Activated T-cell treated with anti-CD3 and anti-CD28 coated beads for 4 hours (primary cell): ENCODE measurements at places on chromosomes 3 and 15.

GRCh38 chr15:49620199-49620598, 419 bp downstream of the FAM227B start:
- no peak for DNase-seq

DNA sequence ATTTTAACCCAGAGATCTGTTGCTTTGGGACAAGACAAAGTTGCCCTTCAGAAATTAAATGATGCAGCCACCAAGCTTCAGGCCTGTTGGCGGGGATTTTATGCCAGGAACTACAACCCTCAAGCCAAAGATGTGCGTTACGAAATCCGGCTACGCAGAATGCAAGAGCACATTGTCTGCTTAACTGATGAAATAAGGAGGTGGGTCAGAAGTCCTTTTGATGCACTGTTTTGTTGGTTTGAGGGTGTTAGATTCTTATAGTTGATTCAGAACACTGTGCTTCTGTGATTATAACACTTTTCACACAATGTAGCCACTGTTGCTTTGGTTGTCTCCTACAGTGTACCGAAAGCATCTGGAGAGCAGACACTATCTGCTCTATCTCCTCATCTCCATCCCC, 20.8 kb upstream of the NXPE3 start:
- no peak for DNase-seq

DNA sequence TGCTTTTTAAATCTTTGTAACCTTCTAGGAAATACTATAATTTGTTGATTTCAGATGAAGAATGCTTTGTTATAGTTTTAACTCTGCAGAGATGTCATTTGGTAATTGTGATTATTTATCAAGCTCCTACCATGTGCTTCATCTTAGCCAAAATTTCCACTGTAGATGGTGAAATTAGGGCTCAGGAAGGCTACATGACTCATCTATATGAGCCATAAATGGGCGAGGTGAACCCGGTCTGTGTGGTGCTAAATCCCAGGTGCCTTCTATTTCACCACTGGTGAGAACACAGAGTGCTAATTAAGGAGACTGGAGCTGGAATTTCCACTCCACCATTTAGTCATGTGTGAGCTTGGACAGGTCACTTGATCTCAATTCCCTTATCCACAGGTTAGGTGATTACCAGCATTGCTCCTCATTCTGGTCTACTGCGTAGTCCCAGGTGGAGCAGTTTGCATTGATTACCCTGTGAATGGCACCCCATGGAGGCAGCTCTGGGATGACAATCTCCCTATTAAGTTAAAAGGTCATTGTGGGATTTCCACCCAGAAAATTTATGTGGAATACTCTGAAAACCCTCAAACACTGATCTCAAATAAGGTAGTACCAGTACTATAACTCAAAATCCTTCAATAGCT, 2.8 kb upstream of the CCR3 start:
- no peak for DNase-seq

GRCh38 chr3:123664753-123665152, 79.9 kb upstream of the HACD2 start:
- no peak for DNase-seq

DNA sequence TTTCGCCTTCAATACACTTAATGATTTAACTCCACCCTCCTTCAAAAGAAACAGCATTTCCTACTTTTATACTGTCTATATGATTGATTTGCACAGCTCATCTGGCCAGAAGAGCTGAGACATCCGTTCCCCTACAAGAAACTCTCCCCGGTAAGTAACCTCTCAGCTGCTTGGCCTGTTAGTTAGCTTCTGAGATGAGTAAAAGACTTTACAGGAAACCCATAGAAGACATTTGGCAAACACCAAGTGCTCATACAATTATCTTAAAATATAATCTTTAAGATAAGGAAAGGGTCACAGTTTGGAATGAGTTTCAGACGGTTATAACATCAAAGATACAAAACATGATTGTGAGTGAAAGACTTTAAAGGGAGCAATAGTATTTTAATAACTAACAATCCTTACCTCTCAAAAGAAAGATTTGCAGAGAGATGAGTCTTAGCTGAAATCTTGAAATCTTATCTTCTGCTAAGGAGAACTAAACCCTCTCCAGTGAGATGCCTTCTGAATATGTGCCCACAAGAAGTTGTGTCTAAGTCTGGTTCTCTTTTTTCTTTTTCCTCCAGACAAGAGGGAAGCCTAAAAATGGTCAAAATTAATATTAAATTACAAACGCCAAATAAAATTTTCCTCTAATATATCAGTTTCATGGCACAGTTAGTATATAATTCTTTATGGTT, at the start of gene CCR5:
Gene CCR5, plus strand, starts transcription at position 108 of the 680 bp plus-strand sequence. CDS start 1,957 bp downstream, outside the sequence.
- DNase-seq, result no peak

- DNase-seq, result peak; percentile 97
Observed at GRCh38 chr15:73991726-73992593, at the start of gene STOML1. STOML1 (minus strand) TSS chr15:73992295; CDS start chr15:73992223, 72 bp downstream.

GRCh38 chr3:172138792-172139507, 99.6 kb downstream of the FNDC3B start:
- DNase-seq, result no peak

DNA sequence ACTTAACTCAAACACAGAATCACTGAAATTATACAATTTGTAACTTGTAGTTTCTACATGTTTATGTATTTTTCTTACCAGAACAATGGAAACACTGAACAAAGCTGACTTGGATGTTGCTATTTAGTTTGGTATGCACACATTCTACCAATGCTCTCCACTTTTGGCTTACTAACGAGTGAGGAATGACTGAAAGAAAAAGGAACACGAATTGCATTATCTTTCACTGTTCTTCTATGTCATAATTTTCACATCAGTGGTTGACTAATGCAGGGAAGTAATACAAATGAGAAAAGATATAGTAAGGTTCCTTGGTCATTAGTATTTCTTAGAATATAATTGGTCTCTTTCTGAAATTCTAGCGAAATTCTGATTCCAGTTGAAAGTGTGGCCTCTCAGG, 9.8 kb upstream of the CNTN3 start:
- DNase-seq, result no peak

DNA sequence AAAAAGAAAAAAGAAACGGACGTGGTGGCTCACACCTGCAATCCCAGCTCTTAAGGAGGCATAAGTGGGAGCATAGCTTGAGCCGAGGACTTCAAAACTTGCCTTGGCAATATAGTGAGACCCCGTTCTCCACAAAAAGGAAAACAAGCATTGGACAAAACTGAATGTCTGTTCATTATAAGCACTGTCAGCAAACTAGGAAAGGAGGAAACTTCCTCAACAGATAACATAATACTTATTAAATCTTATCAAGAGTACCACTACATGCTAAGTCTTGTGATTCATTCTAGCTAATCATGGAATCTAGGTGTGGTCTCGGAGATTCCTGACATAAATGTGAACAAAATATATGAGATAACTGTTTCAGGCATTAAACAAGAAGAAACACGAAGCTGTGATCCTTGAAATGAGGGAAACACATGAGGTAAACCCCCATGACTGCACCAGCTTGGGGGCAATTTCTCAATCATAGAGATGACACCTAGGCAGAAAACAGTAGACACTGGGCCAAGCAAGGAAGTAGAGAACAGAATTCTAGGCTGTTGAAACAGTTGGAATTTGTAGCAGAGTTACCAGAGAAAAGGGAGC, 33.3 kb downstream of the TRPM7 start:
- DNase-seq, result no peak

DNA sequence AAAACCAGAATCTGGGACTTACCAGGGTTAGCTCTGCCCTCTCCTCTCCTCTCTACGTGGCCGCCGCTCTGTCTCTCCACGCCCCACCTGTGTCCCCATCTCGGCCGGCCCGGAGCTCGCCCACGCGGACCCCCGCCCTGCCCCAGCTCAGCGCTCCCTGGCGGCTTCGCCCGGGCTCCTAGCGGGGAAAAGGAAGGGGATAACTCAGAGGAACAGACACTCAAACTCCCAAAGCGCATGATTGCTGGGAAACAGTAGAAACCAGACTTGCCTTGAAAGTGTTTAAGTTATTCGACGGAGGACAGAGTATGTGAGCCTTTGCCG, 5.4 kb downstream of the ISL2 start:
- DNase-seq, result no peak

DNA sequence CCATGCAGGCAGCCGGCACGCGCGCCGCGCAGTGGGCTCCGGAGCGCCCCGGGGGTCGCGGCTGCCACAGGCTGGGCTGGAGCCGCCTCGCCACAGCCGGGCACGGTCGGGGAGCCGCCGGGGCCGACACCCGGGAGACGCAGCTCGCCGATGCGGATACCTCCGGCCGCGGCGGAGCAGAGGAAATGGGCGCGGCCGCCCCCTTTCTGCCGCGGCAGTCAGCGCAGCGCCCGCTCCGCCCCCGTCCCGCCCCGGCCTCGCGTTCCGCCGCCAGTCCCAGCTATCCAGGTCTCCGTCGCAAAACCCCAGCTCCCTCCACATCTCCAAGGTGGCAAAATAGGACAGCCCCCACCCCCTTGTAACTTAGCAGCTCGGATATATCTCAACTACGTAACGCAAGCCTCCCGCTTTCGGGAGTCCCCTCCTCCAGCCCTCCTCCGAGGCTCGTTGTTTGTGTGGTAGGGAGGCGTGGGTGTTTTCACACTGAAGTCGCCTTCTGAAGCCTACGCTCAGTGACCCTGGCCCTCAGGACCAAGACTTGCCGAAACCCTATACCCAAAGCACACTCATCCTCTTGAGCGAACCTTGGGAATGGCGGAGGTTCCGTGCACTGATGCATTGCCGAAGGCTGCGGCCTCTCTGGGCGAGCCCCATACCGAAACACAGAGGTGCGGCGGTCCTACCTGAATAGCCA, at the start of gene SH3BP5:
Gene SH3BP5, minus strand, starts transcription at position 182 of the 694 bp plus-strand sequence. Its CDS starts 178 bp downstream, at position 4.
- peak; percentile 56 for DNase-seq

GRCh38 chr15:43151688-43152087, 18.3 kb downstream of the TMEM62 start:
- DNase-seq, result no peak

- no peak for DNase-seq
Observed at GRCh38 chr15:65824031-65824743, 32.1 kb upstream of the DENND4A start.

DNA sequence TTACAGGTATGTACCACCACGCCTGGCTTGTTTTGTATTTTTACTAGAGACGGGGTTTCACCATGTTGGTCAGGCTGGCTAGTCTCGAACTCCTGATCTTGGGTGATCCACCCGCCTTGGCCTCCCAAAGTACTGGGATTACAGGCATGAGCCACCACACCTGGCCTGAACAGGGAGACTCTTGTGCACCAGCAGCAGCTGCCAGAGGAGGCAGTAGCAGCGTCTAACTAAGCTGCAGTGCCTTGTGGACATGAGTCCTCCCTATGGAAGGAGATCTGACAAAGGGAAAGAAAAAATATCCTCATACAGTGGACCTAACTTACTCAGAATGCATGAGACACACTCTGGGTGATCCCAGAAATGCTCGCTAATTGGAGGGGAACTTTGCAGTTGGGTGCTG, 36.8 kb upstream of the NEO1 start:
- no peak for DNase-seq

- peak; percentile 15 for DNase-seq
Observed at GRCh38 chr3:32685543-32686185, 676 bp downstream of the CNOT10 start.

DNA sequence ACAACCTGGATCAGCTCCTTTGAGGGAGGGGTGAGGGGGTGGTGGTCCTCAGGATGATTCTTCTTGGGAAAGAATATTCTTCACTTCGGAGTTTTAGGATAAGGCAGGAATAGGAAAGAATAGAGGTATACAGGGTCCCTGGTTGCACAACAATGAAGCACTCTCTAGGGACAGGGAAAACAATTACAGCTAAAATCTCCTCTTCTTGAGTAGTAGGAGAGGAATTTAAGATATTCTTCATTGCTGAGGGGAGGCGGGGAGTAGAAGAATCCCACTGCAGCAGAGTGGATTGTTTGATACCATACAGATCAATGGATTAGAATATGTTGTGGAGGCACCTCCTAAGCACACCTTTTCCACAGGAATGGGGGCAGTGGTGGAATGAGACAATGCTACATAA, 20.5 kb downstream of the SLC9C1 start:
- DNase-seq, result no peak

GRCh38 chr3:52494886-52495495, at the start of gene STAB1:
STAB1 (plus strand) TSS chr3:52495338; CDS start chr3:52495414, 76 bp downstream.
- DNase-seq, result no peak

DNA sequence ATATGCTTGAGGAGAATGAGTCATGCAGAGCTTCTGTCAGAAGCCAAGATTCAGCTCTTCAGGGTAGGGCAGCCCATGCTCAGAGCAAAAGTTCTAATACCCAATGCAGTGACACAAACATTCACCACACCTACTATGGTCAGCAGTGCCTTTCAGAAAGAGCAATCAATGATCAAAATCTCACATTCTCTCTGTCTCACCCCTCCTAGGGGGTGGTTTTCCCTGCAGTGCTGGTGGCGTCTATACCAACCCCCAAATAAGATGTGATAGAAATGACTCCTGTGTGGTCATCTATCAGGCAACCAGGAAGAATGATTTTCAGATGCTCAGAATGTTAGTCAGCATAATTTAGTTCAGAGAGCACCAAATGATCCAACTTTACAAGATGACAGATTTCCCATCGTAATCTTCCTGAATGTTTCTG, 385.3 kb downstream of the NTRK3 start:
- no peak for DNase-seq

DNA sequence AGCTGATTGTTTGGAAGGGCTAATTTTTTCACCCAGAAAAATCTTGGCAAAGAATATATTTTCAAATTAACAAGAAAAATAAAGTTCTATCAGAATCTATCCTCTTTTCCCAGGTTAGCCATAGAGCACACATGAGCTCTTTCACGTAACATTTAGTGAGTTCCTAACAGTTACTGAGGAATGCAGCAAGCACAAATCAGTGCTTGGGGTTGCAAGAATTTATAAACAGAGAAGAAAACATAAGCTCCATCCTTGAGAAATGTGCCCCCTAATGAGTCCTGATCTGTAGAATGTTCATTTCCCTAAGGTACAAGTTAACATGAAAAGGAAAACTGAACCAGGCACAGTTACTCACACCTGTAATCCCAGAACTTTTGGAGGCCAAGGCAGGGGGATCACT, 13.9 kb downstream of the EOGT start:
- no peak for DNase-seq

DNA sequence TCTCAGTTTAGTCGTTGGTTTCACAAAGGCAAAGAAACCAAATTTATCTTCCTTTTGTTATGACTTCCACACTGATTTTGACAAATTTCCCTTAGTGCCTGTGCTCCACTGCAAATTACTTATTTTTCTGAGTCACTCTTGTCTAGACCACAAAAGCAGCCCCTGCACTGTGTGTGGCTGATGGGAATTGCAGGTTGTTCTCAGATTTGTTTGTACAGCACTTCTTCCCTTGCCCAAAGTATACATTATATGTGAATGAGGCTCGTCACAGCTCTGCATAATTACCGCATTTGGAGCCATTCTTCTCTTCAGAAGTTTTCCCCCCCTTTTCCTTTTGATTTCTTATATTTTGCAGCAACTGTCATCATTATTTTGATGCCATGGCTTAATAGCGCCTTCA, 354.2 kb upstream of the IL12A start:
- DNase-seq, result no peak

DNA sequence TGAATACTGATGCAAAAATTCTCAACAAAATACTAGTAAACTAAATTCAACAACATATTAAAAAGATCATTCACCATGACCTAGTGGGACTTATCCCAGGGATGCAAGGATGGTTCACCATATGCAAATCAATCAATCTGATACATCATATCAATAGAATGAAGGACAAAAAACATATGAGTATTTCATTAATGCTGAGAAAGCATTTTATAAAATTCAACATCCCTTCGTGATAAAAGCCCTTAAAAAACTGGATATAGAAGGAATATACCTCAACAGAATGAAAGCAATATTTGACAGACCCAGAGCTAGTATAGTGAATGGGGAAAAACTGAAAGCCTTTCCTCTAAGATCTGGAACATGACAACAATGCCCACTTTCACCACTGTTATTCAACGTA, 43.0 kb upstream of the FBN1 start:
- DNase-seq, result no peak

GRCh38 chr15:35484231-35484945, 61.6 kb downstream of the DPH6 start:
- no peak for DNase-seq
